ENCODE measurements at places on chromosomes 12 and 14.

GRCh38 chr12:29698756-29699155, 85.0 kb downstream of the TMTC1 start:
- no peak for DNase-seq

GRCh38 chr14:85533023-85533860, 3.3 kb downstream of the FLRT2 start:
- no peak for DNase-seq

GRCh38 chr14:69050240-69051184, 71.4 kb upstream of the ACTN1 start:
- DNase-seq = no peak

GRCh38 chr12:109927622-109928021, 27.5 kb downstream of the TCHP start:
- DNase-seq = no peak

GRCh38 chr14:74409441-74409840, 16.6 kb downstream of the SYNDIG1L start:
- no peak for DNase-seq

DNA sequence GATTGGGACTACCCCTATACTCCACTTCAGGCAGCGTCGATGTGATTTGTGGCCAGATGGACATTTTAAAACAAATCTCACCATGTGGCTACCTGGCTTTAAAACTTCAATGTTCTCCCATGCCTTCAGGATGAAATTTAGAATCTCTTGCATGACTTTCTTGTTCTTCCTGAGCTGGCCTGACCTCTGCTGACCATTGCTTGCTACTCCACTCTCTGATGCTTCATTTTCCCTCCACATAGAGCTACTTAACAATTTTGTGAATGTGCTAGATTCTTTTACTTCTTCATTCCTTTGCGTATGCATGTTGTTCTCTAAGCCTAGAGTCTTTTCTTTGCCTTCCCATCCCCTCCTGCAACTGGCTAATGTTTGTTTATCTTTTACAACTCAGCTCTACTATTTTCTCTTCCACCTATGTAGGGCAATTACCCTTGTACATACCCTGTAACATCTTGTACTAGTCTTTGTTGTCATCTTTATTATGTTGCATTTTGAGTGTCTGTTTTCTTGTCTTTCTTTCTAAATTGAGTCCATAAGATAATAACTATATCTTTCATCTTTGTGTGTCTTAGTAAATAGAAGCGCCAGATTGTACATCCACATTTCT, 41.2 kb downstream of the YLPM1 start:
- DNase-seq = no peak

- no peak for DNase-seq
Measured at GRCh38 chr12:109524466-109525278, 47.2 kb downstream of the UBE3B start.

- DNase-seq = no peak
Measured at GRCh38 chr14:102626530-102626929, 34.1 kb downstream of the RCOR1 start.
